ENCODE measurements at places on chromosomes 11 and 22.

DNA sequence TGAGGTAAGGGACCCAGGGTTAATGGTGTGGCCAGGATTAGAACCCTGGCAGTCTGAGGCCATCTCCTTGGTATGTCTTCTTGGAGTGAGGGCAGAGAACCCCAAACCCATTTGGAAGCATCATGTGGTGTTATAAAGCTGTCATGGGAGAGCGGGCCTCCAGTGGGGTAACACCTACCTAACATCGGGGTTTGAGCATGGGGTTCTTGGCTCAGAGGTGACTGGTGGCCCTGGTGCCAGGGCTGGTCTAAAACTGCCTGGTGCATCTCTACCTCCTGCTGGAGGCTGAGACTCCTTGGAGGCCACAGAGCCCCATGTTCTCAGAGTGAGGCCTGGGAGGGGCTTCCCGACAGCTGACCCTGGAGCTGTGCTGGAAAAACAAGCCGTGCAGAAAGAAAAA, 4.5 kb downstream of the PRDM11 start:
- DNase-seq: no peak

- DNase-seq: peak; percentile 7
Observed at GRCh38 chr11:12411806-12412727, 34.7 kb downstream of the PARVA start.

DNA sequence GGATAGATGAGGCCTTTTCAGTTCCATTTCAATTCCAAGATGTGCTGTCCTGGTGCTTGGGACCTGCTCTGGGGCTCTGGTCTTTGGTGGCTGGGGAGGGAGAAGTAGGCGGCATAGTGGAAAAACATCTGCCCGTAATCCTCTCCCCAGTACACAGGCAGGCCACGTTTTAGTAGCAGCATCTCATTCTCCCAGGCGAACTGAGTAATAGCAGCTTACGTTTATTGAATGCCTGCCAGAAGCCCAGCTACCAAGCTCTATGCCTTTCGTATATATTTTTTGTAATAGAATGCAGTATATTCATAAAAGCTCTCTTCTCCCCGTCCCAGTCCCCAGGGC, 11.4 kb downstream of the ACO2 start:
- no peak for DNase-seq

- DNase-seq: peak; percentile 36
Observed at GRCh38 chr22:32204040-32204855, 625 bp downstream of the RFPL2 start.

DNA sequence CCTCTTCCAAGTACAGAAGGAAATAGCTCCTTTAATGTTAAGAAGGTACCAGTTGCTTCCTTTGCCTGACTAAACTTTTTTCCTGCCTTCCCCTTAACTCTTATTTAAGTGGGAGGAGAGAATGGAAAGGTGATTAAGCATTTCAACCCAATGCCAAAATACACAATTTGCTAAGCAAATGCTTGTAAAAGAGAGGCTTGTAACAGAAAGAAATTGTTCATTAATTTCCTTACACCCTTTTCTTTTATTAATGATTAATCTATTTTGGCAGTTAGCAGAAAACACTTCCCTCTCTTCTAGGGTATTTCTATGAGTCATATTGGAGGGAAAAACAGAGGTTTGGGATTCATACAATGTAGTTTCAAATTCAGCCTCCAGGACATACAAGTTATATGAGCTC, 427.6 kb upstream of the FAT3 start:
- DNase-seq: no peak

DNA sequence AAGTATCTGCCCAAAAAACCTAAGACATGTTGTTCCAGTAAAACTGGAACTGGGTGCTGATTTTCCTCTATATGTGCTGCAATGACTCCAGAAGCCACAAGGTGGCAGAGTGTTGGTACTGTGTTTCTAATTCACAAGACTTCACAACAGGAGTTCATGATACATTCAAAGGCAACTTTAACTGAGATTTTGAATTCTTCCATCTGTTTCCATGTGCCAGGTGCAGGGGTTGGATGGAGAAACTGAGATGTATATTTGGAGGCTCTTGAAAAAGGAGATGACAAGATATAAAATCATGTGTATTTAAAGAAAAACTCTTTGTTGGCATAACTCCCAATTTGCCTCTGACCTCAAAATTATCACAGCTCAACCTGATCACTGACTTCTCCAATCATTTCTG, 1098.6 kb upstream of the CCDC90B start:
- peak; percentile 41 for DNase-seq

DNA sequence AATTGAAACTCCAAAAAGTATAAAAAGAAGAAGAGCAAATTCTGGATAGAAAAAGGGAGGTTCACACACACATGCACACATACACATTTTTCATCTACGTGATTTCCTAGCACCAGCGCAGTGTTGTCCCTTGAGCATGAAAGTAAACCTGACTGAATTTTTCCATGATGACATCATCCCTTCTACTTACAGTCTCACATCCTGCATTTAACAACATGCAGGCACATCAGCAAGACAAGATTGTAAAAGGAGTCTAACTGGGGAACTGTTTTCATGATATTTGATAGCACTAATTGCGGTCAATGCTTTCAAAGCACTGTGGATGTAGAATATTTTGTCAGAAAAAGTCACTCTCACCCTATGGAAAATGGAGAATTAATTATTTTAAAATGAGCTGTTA, 36.6 kb downstream of the GAS2 start:
- DNase-seq: peak; percentile 88

DNA sequence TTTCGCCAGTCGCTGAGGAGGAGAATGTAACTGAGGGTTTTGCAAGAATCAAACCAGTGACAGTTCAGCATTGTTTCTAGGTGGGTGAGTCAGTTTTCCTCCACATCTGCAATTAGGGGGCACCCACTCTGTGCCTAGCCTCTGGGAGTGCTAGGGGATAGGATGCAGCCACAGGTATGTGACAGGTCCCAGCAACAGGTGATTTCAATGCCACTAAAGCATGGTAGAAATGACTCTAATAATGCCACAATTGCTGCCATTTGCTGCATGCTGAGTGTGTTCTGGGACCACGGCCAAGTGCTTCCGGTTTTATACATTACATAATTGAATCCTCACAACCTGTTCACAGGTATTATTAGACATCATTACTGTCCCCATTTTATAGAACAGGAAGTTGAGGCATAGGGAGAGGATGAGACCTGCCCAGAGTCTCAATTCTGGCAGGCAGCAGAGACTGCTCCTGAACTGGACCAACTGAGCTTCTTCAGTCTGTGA, 556 bp downstream of the CRYBB2 start:
- no peak for DNase-seq

- no peak for DNase-seq
Observed at GRCh38 chr22:44686873-44687600, 15.0 kb upstream of the PRR5 start.

- DNase-seq: no peak
Observed at GRCh38 chr11:46055371-46055770, 65.9 kb downstream of the PHF21A start.

- no peak for DNase-seq
Observed at GRCh38 chr11:133985981-133986944, 29.5 kb upstream of the IGSF9B start.

GRCh38 chr11:12803086-12803826, 129.0 kb downstream of the TEAD1 start:
- no peak for DNase-seq

GRCh38 chr11:9057007-9057406, 34.4 kb downstream of the SCUBE2 start:
- no peak for DNase-seq

DNA sequence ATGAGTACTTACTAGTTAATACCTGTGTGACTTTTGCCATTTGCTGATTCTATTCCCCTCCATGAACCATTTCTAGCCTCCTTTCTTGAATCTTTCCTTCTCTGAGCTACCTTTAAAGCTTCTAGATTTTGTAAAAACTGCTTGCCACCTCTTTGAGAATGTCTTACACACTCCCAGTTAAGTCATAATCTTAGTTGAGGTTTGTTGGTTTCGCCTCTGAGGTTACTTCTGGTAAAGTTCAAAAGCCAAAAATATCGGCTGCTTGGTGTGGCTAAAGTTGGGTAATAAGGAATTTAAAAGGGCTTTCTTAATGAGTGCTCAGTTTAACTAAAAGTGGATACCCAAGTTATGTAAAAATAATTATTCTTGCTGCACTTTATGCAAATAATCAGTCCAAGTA, 10.4 kb upstream of the GLYAT start:
- DNase-seq: no peak

GRCh38 chr11:36398231-36398953, 102.3 kb downstream of the PRR5L start:
- DNase-seq: no peak

DNA sequence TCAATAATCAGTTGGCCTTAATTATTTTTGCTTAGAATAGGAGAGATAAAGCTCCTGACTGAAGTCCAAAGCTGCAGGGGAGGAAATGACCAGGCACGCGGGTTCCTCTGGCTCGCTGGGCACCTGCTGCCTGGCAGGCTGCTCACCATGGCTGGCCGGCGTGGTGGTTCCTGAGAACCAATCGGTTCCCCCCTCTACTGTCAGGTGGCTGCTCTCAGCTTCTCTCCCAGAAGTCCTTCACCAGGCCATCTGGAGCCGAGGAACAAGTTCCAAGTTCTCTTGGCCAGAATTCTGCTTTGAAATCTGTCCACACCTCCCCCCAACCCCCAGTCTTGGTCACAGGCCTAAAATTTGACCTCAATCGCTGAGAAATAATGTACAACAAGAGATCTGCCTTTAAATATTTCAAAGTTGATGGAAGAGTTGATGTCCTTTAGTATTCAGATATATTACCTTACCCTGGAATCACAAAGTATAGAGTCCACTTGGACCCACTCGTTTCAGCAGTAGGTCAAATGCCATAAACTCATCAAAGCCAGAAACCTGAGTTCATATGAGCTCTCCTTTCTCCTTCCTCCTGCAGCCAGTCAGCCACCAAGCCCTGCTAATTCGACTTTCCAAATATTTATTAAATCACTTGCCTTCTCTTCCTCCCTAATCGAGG, 25.2 kb downstream of the EXPH5 start:
- DNase-seq: no peak

GRCh38 chr11:43269254-43269918, 42.4 kb upstream of the API5 start:
- no peak for DNase-seq

- no peak for DNase-seq
Observed at GRCh38 chr11:79482800-79483199, 42.0 kb upstream of the TENM4 start.

GRCh38 chr11:43021466-43021865, 290.3 kb upstream of the API5 start:
- DNase-seq: peak; percentile 18

GRCh38 chr22:22154040-22154439, 90.5 kb upstream of the VPREB1 start:
- no peak for DNase-seq

- no peak for DNase-seq
Observed at GRCh38 chr22:42933485-42934091, 76.5 kb upstream of the ARFGAP3 start.

DNA sequence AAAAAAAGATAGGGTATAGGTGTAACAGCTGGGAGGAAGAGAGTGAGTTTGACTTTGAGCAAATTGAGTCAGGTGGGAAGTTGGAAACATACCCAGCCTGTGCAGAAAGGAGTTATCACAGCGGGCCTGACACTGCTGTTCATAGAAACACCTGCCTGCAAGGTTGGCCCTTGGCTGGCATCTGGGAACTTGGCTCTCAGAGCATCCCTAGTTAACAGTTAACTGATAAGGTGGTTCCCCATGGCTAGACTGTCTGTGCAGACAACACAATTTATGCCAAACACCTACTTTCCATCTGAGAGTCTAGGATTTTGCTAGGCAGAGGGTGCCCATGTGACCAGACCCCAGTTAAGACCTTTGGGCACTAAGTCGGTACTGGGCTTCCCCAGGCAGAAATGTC, 31.4 kb downstream of the ADAMTS8 start:
- no peak for DNase-seq

GRCh38 chr22:29259253-29259899, 8.4 kb downstream of the RHBDD3 start:
- DNase-seq: no peak

DNA sequence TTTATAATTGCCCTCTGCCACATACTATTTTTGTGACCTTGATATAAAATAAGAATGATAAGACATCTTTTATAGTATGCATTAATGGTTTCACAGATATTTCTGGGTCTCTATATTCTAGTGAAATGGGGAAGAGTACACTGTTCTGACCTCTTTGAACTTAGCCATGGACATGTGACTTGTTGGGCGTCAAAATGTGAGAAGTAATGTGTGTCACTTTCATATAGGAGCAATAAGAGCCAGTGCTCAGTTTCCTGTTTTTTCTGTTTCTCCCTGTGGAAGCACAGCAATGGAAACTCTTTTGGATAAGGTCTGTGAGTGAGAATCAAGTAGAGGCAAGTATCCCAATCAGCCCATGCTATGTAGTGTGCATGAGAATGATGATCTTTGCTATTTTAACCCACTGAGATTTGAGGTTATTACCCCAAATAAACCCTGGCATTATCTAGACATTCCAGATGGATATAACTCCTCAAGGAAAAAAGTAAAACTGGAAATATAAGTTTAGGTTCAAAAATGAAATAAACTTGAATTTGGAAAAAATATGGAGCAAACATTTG, 60.7 kb downstream of the RAB38 start:
- no peak for DNase-seq

- no peak for DNase-seq
Observed at GRCh38 chr22:43515902-43516301, 104.1 kb downstream of the MPPED1 start.

DNA sequence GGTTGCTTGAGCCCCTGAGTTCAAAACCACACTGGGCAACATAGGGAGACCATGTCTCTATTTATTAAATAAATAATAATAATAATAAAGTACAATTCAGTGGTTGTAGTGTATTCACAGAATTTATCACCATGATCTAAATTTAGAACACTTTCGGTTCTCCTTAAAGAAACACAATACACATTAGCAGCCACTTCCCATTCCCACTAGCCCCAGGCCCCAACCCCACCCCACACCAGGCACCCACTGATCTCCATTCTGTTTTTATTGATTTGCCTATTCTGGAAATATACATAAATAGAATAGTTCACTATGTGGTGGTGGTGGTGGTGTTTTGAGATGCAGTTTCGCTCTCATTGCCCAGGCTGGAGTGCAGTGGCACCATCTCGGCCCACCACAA, 45.7 kb downstream of the BCL2L13 start:
- no peak for DNase-seq

GRCh38 chr11:7527029-7527428, 13.2 kb downstream of the PPFIBP2 start:
- DNase-seq: no peak

GRCh38 chr22:37449331-37450001, 22.2 kb upstream of the ELFN2 start:
- no peak for DNase-seq

DNA sequence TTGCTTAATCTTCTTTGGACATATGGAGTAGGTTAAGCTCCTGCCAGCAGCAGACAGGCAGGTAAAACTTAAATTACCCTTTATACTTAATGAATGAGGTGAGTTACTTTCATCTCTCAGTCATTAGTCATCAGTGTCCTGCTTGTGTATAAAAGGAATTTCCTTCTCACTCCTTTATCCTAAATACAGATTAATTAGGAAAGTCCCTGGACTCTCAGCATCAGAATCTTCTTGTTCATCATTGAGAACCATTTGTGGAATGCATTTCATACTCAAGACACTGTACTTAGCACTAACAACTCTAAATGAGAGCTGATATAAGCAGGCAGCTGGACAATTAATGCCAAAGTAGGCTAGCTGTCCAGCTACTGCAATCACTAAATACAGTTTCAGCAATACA, 630.4 kb downstream of the METTL15 start:
- no peak for DNase-seq
